ENCODE measurements at places on chromosomes 16 and 17.

- DNase-seq, result no peak
Measured at GRCh38 chr17:2770129-2770528, 20.7 kb upstream of the CCDC92B start.

GRCh38 chr17:72724267-72724666, 368.2 kb downstream of the SLC39A11 start:
- DNase-seq, result no peak

DNA sequence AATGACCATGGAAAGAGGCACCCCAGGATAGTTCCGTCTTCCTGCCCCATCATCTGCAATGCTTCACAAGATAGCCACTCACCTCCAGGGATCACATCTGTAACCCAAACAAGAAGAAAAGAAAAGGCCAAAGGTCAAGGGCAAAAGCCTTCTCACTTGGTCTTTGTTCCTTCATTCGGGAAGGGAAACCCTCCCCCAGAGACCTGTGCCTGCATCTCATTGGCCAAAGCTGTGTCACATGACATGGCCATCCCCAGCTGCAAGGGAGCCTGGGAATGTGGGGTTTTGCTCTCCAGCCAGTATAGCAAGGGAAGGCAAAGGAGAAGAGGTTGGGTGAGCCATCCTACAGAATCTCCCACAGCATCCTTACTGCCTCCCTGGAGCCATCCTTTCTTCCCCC, 47.9 kb downstream of the NOL11 start:
- no peak for DNase-seq

GRCh38 chr16:28237754-28238357, 26.1 kb upstream of the XPO6 start:
- no peak for DNase-seq

DNA sequence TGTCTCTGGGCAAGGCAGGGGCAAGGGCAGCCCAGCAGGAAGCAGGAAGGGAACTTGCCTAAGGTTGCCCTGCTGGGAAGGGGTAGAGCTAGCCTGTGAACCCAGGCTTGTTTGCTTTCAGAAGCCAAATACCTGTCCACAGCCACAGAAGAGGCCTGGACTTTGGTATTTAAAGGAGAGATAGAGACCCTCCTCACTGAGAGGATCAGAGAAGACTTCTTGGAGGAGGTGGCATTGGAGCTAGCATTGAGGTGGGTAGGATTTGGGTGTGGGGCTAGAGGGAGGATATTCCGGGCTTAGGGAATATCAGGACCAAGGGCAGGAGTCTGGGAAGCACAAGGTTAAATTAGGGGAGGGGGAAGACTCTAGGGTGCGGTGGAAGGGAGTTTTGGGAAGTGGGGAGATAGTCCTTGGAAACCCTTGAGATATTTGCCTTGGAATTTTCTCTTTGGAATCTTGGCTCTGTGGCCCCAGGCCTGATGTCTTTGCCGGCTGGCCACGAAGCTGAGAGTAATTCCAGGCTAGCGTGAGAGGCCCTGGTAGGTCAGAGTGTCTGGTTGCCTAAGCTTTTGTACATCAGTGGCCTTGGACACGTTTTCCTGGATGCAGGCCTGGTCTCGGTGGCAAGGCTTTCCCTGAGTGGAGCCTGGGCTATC, 13.1 kb upstream of the ETV4 start:
- DNase-seq, result no peak

DNA sequence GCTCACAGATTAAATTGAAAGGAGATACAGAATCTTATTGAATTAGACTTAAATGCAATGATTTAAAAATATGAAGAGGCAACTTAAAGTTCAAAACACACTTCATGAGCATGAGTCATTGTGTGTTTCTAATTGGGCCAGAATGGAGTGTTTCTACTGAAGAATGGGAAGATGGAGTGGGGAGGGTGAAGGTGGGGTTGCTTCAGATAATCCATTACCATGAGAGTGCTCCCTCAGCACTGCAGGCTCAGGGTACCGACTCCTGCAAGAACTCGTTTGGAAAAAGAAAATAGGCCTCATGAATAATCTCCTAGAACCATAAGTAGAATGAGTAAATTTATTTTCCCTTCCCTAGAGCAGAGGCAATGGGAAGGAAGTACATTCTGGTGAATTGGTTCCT, 372.8 kb downstream of the TOX3 start:
- no peak for DNase-seq

DNA sequence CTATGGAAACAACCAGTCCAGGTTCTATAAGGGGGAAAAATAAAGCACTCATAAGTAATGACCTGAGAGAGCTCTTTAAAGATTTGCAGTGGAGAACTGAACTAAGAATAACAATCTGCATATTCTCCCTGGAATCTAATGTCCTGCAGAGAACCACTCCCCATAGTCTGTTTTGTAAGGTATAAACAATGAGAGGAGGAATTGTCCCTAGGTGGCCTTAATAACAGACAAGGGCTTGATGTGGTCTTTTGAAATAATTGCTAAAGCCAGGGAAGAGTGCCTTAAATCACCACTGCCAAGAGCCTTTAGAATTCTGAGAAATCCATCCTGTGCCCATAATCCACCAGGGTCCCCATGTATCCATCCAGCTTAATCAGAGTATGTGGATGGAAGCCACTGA, 106.3 kb downstream of the CDH11 start:
- no peak for DNase-seq

- DNase-seq, result no peak
Measured at GRCh38 chr17:80455336-80455710, 21.1 kb downstream of the NPTX1 start.
